A172 (cell line): ENCODE measurements at places on chromosomes 5 and 9. TPM values are rescaled to one million over a fixed set of nuclear protein-coding genes. Genes with fewer than 3 reads are reported as not detected.
A peak's percentile ranks its signal among the peaks of the same experiment; 100 is the strongest.

FCHSD1 gene
- 7.1 and 21.6 TPM in 2 replicates for total RNA-seq

DNA sequence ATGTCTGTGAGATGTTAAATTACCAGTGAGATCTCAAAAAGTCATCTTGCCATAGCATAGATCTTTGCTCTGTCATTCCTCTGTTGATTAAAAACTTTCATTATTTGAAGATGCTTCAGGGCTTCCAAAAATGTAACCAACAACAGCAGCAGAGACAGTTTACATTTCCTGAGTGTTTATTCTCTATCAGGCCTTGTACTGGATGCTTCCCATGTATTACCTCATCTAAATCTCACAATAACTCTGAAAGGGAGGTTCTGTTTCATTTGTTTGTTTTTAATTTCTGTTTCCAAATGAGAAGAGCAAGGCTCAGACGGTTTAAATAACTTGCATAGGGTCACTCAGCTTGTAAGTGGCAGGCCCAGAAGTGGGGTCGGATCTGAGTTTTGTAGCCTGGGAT, 45.2 kb downstream of the MRRF start:
- no peak for DNase-seq

- no peak for DNase-seq
These were observed 56.1 kb downstream of the ANKRD55 start for GRCh38 chr5:56176871-56177533.

PHF2 gene
- total RNA-seq, result 17.5 and 22.2 TPM in 2 replicates

TMOD1 gene
- 0.81 and 2.1 TPM in 2 replicates for total RNA-seq

HMCN2 gene
- total RNA-seq, result 0.02 and 0.05 TPM in 2 replicates

LRRC26 gene
- not detected in 2 replicates for total RNA-seq

TNIP1 gene
- 125 and 132 TPM in 2 replicates for total RNA-seq

FLT4 gene
- total RNA-seq, result 9.8 and 11.5 TPM in 2 replicates

- no peak for DNase-seq
These were observed 307.6 kb downstream of the ARL15 start for GRCh38 chr5:54002779-54003178.

PCDHB16 gene
- 4.2 and 7.9 TPM in 2 replicates for total RNA-seq

LHX2 gene
- 10.9 and 14.5 TPM in 2 replicates for total RNA-seq

DNA sequence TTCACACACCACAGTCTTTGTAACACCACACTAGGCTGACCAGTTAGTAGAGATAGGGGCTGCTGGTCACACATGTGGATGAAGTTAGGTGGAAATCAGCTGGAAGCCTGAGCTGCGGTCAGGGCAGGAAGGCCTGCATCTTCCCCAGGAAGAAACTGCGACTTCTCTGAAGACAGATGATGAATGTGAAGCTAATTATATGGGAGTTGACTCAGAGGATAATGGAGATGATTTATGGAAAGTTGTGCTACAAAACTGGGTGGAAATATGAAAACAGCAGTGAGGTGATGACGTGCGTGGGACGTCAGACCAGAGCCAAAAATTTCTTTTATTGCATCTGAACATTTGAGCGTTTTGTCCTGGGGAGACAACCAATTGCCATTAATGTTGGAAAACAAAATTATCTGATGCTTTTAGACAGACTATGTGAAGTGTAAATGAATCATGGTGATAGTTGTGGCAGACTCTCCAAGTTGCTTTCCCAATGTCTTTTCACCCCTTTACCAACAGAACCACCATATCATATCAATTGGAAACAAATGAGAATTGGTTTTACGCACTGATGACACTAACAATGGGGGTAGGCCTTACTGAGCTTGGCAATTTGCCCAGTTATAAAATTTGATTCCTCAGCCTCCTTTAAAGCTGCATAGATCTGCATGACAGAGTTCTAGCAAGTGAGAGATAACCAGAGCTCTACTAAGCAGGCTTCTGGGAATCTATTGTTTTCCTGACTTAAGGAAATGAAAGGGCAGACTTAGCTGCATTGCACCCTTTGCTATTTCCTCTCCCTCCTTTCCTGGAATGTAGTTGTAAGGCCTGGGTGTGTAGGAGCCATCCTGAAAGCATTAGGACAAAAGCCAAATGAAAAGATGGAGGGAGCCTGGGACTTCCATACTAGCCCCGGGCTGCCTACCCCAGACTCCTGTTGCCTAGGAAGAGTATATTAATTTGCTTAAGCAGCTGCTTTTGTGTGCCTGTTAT, 84.0 kb downstream of the RAB3C start:
- DNase-seq, result peak; percentile 9

- DNase-seq, result no peak
These were observed 211.5 kb downstream of the PCSK5 start for GRCh38 chr9:76101947-76102346.

GRCh38 chr5:51194671-51195070, 188.6 kb upstream of the ISL1 start:
- DNase-seq, result no peak

GRCh38 chr5:160020964-160021363, 12.0 kb downstream of the TTC1 start:
- no peak for DNase-seq

TMEM215 gene
- not detected in 2 replicates for total RNA-seq

DNA sequence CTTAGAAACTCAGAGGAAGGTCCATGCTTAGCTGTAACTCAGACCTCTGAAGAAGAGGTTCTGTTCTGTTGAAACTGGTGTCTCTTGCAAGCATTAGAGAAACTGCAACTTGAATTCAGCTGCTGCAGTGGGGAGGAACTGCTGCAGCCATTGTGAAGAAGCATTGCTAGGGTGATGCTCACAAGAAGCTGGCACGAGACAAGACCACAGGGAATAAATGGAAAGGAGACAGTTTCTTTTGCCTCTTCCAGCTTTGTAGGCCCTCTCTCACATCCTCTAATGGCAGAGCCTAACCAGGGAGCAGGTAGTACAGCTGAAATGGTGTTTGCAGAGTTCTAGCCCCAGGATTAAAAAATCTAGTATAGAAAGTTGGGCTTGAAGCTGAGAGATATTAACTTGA, 148.0 kb upstream of the DMAC1 start:
- DNase-seq, result no peak

DNA sequence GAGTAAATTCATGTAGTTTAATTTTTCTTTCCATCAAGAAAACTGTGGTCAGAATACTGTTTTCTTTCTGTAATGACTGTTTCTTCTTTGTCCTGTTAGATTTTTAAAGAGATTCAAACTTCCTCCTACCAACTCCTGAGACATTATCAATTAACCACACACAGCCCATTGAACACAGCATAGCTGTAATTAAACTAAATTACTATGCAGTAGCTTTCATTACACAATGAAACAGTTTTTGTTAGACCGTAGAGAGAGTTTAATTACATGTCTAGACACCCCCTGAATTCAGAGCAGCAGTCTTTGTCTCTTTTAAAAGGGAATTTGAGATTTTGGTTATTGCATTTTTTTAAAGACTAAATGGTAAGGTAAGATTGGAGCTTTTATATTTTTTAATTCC, 77.5 kb downstream of the STARD4 start:
- no peak for DNase-seq

DNA sequence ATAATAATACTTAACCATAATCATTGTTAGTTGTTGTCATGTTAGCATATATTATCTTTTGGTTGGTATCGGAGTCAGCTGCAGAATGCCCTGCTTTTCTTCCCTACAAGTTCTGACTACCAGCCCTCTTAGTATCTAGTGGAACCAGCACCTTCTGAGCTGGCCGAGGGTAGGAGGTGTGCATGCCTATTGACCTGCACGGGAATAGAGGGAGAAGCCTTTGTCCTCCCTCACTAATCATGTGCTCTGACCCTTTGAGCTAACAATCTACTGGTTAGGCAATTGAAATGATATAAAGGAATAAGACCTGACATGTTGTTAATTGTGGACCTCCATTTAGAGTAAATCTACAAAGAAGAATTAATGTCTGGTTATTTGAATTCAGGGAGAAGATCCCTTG, 4.1 kb downstream of the PCSK5 start:
- DNase-seq, result no peak

GRCh38 chr9:21443849-21444625, 3.8 kb downstream of the IFNA1 start:
- DNase-seq, result no peak

NME5 gene
- total RNA-seq, result 1.8 and 2.6 TPM in 2 replicates

- DNase-seq, result peak; percentile 59
These were observed 27.4 kb downstream of the PTPA start for GRCh38 chr9:129138476-129139232.

GRCh38 chr5:68344447-68345111, 129.0 kb downstream of the PIK3R1 start:
- DNase-seq, result peak; percentile 83

GRCh38 chr9:16254674-16255073, 615.8 kb downstream of the BNC2 start:
- no peak for DNase-seq

- peak; percentile 18 for DNase-seq
These were observed 143.0 kb downstream of the FBN2 start for GRCh38 chr5:128395073-128395472.

DNA sequence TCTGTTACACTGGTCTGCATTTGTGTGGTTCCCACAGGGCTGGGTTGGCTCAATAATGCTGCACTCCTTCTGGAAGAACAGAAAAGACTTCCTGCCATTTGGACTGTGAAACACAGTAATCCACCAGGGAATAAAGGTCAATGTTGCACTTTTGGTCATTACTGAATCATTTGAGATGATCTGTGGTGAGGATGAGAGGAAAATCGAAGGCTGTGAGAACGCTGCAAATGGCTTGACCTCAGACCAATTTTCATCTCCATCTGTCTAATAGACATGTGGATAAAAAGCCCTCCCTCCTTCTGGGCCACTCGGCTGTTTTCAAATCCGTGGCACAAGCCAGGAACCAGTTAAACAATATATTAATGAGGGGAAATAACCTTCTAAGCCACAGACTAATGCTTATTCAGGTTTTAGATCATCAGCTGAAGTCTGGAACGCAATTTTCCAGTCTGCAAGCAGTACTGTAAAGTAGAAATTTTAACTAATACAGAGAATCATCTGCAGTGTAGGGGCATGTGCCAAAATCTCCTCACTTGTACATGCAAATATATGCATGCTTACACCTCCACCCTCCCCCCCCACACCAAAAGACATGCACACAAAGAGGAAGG, 20.2 kb downstream of the TLE1 start:
- DNase-seq, result no peak

TXNDC8 gene
- total RNA-seq, result not detected in 2 replicates

- no peak for DNase-seq
These were observed 25.9 kb upstream of the ADAMTS2 start for GRCh38 chr5:179371121-179371510.

- peak; percentile 46 for DNase-seq
These were observed 67.0 kb upstream of the DPYSL3 start for GRCh38 chr5:147576646-147577535.

- DNase-seq, result no peak
These were observed 587.7 kb upstream of the GRAMD2B start for GRCh38 chr5:125835293-125836172.

DNA sequence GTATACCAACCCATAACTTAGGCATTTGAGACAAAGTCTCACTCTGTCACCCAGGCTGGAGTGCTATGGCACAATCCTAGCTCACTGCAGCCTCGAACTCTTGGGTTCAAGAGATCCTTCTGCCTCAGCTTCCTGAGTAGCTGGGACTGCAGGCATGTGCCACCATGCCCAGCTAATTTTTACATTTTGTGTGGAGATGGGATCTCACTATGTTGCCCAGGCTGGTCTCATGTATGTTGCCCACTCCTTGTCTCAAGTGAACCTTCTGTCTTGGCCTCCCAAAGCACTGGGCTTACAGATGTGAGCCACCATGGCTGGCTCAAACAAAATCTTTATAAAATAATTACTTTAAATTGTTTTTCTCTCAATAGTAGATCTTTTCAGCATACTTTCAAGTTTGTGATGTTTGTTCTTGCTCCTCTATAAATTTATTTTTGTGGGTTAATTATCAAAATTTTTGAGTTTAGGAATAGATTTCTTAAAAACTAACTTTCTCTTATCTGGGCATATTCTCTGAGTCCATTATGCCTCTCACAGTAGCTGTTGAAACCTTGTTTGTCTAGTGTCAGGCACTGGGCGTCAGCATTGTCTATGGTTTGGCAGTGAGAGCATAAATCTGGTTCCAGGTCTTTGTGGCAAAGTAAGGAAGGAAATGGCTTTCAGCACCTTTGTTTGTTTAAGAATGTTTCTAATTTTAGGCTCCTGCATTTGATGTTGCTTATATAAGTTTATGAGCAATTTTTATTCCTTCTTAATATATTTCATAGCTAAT, 38.7 kb downstream of the NLN start:
- DNase-seq, result peak; percentile 70

SLC6A19 gene
- not detected in 2 replicates for total RNA-seq
